ENCODE measurements at places on chromosomes 5 and 9.

DNA sequence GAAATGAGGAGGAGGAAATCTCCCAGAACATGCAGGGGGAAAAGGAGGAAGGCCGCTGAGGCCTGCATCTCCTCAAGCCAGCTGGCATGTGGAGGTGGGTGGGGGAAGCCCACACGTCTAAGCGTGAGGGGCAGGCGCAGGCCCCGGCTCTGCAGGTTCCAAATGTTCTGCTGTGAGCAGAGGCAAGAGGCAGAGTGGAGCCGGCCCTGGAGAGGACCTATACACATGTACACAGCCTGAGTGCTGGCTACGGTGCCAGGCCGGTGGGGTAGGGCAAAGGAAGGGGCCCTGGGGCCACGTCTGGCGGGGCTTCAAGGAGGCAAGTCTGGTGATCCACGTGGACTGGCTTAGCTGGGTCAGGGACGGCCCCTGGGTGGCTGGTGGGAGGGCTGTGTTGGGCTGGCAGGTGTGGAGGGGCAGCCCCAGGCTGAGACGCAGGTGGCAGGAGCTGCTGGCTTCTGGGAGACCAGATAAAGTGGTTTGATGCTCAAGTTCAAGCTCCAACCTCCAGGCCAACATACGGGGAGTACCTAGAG lies 26.4 kb downstream of the LPCAT1 start:
- DNase-seq, result no peak

GRCh38 chr9:110148891-110149290 lies 59.1 kb downstream of the C9orf152 start:
- peak; percentile 79 for DNase-seq

DNA sequence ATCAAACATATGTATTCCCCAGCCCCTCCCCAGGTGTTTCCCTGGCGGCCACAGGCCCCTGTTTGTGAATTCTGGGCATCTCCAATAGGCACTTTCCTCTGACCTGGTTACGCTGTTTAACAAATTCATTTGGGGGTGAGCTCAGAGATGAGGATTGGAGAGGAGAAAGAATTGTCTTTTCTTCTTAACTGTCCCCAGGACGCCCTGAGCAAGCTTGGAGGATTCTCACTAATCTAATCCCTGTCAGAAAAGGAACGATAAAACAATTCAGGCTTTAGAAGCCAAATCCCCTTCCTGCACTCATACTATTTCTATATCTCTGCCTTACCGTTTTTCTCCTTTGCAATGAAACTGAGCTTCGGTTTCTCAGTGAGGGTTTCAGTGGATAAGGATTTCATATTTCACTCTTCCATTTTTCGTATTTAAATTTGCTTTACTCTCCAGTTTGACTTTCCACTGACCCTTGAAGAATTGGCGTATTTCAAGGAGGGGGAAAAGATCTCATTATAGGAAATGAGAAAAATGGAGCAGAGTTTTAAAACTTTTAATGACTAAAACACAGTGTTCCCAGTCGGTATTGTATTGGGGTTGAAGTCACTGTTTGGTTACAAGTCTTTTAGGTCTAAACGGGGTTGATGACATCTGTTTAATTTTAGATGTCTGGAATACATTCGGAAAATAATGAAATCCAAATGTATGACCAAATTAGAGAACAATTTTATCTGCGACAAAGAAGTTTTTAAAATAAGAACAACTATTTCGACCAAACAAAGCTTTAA lies 180.1 kb downstream of the MACROH2A1 start:
- DNase-seq, result no peak

DNA sequence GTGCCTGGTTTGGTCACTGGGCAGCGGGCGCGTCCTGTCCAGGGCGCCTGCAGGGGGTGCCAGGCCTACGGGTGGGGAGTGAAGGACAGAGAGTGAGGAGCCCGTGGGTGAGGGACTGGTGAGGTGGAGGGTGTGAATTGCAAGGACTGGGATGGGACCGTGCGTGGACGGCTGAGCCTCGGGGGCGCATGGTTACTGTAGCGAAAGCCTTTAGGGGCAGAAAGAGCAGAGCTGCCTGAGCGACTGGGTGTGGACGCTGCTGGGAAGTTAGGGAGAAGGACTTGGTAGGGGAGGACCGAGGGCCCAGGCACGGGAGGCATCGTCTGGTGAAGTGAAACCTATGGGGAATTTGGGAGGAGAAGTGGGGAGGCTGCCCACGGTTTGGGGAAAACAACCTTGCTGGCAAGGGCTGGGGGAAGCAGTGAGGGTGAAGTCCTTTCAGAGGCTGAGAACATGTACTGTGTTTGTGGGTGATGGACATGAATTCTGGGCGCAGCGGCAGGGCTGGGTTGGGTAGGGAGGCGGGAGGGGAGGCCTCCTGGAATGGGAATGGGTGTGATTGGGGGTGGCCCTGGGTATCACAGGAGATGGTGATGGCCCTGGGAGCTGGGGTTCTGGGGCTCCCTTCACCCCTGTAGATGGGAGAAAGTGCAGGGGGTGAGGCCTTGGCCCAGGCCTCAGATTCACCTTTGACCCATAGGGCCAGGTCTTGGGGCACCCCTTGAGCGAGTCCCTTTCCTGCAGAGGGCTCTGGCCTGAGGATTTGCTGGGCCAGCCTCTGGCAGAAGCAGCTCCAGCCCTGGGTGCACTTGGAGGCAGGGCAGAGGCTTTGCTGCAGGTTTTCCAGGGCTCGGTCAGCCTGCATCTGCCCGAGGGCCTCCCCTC lies 1.7 kb upstream of the TOR4A start:
- no peak for DNase-seq

DNA sequence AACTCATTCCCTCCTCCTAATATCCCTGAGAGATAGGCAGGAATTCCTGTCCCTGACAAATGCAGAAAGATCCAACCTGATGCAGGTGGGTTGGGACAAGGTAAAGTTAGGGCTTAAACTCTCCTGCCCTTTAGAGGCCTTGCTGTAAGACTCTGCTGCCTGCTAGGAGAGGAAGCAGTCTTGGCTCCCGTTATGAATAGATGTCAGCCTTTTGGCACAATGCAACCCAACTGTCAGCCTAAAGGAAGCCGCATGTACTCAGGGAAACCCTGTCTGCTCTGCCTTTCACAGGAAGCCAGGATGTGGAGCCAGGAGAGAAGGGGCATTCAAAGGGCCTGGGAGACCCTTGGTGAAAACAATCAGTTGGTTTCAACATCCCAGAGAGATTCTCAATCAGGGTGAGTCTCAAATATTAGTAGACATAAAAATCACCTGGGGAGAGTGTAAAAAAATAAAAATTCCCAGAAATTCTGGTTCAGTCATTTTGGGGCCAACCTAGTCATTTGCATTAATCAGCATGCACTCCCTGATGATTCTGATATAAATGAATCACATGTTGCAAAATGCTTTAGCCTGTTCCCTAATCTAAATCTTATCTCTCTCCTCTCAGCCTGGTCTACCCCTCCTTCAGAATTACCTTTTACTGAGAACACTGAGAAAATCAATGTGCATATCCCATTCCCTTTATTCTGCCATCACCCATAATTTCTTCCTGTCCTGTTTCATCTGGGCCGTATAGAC lies 136.2 kb upstream of the TRIM32 start:
- peak; percentile 65 for DNase-seq

GRCh38 chr9:97900738-97901565 lies 21.3 kb downstream of the TRMO start:
- DNase-seq, result peak; percentile 45

GRCh38 chr5:87120518-87121303 lies 147.0 kb upstream of the RASA1 start:
- DNase-seq, result peak; percentile 96

- no peak for DNase-seq
These were observed 176.4 kb downstream of the KIF4B start for GRCh38 chr5:155189981-155190380.

DNA sequence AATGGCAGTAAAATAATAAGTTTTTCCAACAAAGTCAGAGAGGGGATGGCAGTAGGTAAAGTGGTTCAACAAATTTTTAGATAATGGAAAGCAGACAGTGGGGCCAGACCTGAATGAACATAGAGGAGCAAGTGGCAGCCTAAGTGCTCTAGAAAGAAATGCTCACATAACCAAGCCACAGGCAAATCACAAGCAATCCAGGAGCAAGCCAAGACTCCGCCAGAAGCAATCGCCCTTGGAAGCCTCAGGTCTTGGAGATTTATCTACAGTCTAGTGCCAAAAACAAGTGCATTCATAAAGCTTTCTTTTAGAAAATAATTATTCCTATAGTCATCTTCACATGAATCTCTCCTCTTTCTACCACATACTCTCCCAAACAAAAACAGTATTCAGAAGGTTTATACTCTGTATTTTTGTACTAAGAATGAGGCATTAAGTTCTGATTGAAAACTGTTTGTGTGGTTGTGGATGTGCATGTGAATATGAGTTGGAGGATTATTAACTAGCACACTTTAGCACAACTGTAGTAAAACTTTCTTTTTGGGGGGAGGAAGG lies 375.5 kb downstream of the CDH9 start:
- DNase-seq, result no peak

DNA sequence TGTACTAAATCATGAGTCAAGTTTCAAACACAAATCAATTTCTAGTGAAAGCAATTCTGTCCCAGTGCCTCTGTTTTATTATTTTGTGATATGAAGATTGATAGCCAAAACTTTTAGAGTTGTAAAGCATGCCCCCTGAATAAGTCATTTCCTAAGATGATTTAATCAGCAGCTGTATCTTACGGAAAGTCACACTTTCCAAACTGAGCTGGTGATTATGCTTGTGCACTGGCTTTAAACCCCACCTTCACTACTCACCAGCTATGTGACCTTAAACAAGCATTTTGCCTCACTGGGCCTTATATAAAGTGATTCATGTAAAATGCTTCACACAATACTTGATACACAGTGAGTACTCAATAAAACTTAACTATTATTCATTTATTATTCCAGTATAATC lies 78.1 kb downstream of the EDIL3 start:
- DNase-seq, result peak; percentile 41

DNA sequence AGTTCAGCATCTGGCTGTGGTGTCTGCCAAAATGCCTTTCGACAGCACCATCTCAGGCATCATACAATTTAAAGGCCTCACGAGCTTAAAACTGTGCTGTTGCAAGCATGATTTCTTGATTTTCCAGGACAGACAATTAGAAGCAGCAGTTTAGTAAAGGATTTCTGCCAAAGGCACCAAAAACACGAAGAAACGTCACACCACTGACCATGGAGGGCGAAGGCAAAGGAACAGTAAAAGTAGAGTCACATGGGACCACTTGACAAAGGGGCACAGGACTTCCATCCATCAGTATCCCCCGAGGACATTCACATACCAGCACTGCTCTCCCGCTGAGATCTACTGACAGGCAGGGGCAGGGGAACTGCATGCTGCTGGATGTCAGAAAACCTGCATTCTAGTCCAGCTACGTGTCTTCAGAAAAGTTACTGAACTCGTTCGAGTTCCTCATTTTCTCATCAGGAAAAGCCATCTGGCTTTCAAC lies 70.4 kb upstream of the FBXW11 start:
- peak; percentile 81 for DNase-seq

Measured in fibroblast of skin of right biceps (primary cell).